Sigmoid colon (tissue), 7 donors: ENCODE measurements at places on chromosomes 12 and 14. TPM values are rescaled to one million over a fixed set of nuclear protein-coding genes. Genes with fewer than 3 reads are reported as not detected.

GRCh38 chr14:51674294-51675002 is 22.7 kb downstream of the FRMD6 start:
- DNase-seq, result no peak
- H3K36me3 ChIP-seq, result no peaks in the 10 kb centered on the region
- H3K27ac ChIP-seq, result no peak overlapping the region
- no peak overlapping the region for H3K4me3 ChIP-seq
- peaks cover 39% of the 10 kb centered on the region for H3K4me1 ChIP-seq
- H3K27me3 ChIP-seq, result no peaks in the 10 kb centered on the region

GRCh38 chr12:124768452-124769162 is 95.1 kb downstream of the SCARB1 start:
- H3K27me3 ChIP-seq, result no peaks in the 10 kb centered on the region
- no peak overlapping the region for H3K4me3 ChIP-seq
- no peak for DNase-seq

GRCh38 chr12:76266797-76267196 is 81.4 kb downstream of the BBS10 start:
- H3K27me3 ChIP-seq, result no peaks in the 10 kb centered on the region
- H3K27ac ChIP-seq, result no peak overlapping the region
- peak; percentile 68 for DNase-seq

DNA sequence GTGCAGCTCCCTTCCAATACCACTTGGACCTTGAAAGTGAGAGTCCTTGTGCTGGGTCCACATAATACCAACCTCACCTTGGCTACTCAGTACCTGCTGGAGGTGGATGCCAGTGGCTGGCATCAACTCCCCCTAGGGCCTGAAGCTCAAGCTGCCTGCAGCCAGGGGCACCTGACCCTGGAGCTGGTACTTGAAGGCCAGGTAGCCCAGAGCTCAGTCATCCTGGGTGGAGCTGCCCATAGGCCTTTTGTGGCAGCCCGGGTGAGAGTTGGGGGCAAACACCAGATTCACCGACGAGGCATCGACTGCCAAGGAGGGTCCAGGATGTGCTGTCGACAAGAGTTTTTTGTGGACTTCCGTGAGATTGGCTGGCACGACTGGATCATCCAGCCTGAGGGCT is 5.7 kb upstream of the INHBE start:
- no peak overlapping the region for H3K4me3 ChIP-seq
- H3K4me1 ChIP-seq, result no peaks in the 10 kb centered on the region
- no peaks in the 10 kb centered on the region for H3K36me3 ChIP-seq
- DNase-seq, result no peak
- H3K27ac ChIP-seq, result no peak overlapping the region

DNA sequence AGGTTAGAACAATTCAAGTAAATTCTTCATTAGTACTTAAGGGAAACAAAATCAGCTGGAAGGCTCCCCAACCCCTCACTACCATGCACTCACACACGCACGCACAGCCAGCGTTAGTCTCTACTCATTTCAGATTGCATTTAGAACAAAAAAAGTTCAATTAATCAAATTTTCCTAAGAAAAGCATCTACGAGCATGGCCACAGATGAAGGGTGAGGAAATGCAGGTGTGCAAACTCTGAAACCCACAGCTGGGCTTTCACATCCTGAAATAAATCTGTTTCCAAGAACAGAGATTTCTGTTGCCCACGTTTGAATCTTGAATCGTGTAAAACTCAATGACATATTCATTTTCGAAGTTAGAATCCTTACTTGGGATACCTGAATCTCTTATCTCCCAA is 62.6 kb downstream of the SEL1L start:
- H3K27ac ChIP-seq, result no peak overlapping the region
- no peak overlapping the region for H3K4me3 ChIP-seq
- no peaks in the 10 kb centered on the region for H3K4me1 ChIP-seq
- no peaks in the 10 kb centered on the region for H3K36me3 ChIP-seq
- H3K27me3 ChIP-seq, result no peaks in the 10 kb centered on the region

DNA sequence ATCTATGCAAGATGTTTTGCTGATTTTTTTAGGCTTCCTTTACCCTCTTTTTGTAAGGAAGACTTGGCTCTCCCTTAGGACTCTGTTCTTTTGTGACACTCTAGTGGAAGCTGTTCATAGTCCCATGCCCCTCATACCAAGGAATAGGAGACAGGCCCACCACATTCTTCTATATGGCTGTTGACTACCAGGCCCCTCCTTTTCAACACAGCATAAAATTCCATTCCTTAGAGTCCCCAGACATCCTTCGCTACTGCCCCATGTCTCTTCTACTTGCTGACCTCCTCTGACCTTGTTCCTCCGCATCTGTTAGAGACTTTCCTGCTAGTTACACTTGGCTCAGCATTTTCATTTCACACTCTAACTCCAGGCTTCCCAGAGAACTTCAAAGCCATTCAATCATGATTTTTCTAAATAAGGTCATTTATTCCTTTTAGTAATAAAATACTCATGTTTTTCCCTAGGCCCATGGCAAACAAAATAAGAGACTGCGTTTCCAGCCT is 9.7 kb downstream of the PIK3C2G start:
- H3K27ac ChIP-seq, result no peak overlapping the region
- no peak for DNase-seq
- no peaks in the 10 kb centered on the region for H3K36me3 ChIP-seq

FOXN4 gene
- total RNA-seq, result not detected

LRIG3 gene
- 58.1 TPM for total RNA-seq

ADAM20 gene
- 2.5 TPM for total RNA-seq

NEUROD4 gene
- not detected for total RNA-seq

TAS2R13 gene
- 4.1 TPM for total RNA-seq
